ENCODE measurements at places on chromosomes 11 and 22.

DNA sequence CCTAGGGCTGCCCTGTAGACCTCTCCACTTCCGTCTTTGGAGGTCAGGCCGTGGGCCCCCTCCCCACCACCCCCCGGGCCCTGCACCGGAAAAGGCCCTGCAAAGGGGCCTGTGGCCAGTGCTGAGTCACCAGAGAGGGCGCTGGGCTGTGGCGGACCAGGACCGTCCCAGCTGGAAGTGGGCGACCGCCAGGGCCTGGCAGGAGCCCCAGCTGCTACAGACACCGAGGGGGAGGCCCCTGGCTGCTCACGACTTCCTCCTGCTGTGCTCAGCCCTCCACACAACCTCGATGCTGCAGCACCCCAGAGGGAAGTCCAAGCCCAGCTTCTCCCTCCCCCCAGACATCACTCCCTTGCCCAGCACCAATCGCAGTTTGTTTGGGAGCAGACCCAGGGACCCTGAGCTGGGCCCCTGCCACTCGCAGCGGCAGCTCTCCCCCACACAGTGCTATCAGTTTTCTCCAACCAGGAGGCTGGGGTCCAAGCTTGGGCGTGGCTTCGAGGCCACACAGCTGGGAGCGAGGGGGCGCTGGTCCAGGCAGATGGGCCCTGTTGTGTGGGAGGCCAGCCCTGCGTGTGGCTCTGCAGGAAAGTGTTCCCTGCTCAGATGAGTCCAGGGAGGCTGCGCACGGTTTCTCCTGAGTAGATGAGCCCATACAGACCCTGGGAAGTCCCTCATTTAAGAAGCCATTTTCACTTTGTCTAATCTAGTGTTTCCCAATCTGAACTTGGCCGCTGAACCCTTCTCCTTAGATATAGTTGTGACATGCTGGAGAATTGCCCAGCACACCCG, 5.6 kb upstream of the SH3BP1 start:
- DNase-seq: peak; percentile 71

GRCh38 chr11:42975180-42975529, 336.6 kb upstream of the API5 start:
- DNase-seq: no peak

DNA sequence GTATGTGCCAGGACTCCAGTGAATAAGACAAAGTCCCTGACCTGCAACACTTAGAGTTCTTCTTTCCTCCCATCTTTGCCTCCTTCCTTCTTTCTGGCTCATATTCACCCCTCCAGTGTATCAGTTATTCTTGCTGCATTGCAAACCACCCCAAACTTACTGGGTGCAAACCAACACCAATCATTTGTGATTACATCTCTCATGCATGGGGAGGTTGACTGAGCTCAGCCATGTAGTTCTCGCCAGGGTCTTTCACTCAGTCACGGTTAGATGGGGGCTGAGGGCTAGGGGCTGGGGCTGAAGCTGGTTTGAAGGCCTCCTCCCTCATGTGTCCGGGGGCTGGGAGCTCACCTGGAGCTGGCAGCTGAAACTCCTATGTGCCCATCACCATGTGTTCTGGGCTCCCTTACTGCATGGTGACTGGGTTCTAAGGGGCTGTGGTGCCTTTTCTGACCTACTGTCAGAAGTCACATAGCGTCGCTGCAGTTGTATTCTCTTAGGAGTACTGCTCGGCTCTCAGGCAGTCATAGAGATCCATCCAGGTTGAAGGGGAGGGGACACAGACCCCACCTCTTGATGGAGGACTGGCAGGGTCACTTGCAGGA, 35.0 kb upstream of the CACNG2 start:
- no peak for DNase-seq

GRCh38 chr11:54558919-54559318, 44.9 kb downstream of the OR4C46 start:
- peak; percentile 17 for DNase-seq

DNA sequence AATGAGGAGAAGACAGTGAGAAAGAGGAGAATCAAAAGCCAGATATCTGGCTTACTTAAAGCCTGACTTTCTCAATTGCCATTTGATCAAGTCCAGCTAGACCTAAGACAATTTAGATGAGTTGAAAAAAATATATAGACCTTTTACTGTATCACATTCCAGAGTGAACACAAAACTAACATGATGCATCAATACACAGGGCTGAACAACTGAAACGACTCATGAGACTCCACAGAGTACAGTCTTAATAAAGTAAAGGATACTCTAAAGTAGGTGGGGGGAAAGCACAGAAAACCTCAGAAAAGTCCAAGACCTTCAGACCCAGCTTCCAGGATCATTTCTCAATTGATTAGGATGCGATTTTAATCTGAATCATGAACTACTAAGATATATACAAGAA, 95.3 kb upstream of the OR9G4 start:
- no peak for DNase-seq

DNA sequence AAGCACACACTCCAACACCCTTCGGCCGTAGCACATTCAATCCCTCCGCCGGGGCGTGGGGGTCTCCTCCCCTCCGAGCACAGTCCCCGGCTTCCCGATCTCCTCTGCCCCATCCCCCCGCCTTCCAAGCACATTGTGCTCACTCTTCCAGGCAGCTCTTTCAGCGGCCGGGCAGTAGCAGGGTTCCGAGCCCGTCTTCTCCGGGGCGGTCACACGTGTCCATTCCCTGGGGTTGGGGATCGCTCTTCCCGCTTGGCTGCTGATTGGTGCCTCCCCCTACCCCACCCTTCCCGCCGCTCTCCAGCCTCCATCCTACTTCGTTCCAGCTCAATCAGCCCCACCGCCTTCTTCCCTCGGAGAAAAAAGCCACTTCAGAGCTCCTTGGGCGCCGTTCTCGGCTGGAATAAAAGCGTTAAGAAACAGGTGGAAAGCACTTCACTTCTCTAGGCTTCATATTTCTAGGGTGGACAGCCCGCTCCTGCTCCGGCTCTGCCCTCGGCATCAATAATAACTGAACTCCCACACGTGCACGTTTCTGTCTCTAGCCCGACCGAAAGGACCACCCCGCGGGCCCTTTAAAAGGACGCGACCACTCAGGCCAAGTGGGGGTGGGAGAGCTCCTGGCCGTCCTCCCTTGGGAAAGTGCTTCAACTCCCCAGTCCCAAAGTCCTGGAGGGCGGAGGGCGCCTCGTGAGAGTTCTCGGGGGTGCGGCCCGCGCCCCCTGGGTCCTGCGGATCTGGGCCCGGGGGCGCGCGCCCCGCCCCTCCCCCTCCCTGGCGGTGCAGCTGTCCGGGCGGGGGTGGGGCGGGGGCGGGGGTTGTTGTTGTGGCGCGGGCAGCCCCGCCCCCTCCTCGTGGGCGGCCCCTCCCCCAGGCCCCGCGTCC, 464 bp upstream of the CECR2 start:
- peak; percentile 7 for DNase-seq

- no peak for DNase-seq
Observed at GRCh38 chr11:2094354-2095197, 44.6 kb downstream of the IGF2 start.

DNA sequence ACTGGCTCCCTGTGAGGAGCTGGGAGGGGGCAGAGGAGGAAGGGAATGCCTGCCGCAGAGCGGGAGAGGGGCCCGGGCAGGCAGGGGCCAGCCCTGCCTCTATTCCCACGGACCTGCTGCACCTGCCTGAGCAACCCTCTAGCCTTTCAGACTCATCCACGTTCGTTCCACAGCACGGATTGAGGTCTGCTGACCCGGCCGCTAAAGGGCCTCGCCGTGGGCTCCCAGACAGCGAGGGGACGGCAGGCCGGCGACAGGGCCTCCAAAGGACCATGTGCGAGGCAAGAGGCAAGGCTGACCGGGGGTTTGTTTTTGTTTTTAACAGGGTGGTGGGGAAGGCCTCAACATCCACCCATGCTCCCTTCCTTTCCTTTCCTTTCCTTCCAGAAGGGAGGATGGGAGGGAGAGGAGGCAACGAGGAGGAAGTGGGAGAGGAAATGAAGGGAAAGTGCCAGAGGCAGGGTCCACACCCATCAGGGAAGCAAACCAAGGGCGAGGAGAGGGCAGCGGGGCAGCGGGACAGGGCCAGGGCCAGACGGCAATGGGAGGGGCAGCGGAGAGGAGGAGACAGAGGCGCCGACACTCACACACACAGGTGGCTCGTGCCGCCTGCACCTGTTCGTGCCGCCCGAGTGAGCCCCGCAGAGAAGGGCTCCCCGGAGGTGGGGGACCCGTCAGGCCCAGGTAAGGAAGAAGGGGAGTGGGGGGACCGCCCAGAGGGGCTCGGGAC, 7.5 kb downstream of the LRFN4 start:
- no peak for DNase-seq

GRCh38 chr22:25007444-25008106, 55.1 kb downstream of the KIAA1671 start:
- DNase-seq: peak; percentile 30

DNA sequence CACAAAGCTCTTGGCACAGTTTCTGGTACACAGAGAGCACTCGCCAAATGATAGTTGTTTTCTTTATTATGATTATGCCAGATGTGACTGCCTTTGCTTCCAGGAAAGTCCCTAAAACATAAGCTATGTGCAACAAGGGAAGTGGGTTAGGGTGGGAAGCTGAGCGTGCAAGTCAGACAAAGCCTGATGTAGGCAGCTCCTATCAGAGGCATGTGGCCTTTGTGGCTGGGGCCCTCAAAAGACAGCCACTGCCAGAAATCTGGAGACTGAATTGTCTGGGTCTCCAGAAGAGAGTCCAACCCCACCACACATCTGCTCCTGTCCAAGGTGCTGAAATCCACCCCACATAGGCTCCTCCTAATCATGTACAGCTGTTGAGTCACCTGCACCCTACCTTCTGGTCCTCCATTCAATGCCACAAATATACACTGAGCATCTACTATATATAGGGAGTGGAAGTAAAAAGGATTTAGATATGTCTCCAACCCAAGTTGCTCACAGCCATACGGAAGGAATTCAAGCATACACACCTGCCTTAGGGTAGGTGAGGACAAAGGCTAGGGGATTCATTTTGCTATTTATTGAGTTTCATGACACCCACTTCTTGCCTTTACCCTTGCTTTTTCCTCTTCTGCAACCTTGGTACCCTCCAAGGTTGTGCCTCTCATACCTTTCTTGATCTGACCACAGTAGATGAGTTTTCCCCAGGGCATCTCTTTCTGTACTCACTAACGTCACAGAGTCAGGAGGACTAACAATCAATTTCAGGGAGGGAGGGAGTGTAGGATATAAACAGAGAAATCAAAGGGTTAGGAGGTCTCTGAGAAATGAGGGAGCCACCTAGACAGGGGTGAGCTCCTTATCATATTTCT, 12.4 kb downstream of the SEC14L3 start:
- DNase-seq: peak; percentile 51

GRCh38 chr11:117605331-117605730, 191.7 kb downstream of the DSCAML1 start:
- DNase-seq: no peak

DNA sequence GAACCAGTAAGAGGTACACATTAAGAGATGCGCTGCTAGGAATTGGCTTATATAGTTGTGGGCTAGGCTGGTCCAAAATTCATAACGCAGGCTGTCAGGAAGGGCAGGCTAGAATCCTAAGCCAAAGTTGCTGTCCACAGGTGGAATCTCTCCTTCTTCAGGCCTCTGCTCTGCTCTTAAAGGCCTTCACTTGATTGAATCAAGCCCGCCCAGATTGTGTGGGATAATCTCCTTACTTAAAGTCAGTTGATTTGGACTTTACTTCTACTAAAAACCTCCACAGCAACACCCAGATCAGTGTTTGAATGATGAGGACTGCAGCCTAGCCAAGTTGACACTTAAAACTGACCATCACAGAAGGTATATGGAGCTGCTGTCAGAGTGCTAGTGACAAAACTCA, 68.8 kb downstream of the LRRC32 start:
- no peak for DNase-seq

DNA sequence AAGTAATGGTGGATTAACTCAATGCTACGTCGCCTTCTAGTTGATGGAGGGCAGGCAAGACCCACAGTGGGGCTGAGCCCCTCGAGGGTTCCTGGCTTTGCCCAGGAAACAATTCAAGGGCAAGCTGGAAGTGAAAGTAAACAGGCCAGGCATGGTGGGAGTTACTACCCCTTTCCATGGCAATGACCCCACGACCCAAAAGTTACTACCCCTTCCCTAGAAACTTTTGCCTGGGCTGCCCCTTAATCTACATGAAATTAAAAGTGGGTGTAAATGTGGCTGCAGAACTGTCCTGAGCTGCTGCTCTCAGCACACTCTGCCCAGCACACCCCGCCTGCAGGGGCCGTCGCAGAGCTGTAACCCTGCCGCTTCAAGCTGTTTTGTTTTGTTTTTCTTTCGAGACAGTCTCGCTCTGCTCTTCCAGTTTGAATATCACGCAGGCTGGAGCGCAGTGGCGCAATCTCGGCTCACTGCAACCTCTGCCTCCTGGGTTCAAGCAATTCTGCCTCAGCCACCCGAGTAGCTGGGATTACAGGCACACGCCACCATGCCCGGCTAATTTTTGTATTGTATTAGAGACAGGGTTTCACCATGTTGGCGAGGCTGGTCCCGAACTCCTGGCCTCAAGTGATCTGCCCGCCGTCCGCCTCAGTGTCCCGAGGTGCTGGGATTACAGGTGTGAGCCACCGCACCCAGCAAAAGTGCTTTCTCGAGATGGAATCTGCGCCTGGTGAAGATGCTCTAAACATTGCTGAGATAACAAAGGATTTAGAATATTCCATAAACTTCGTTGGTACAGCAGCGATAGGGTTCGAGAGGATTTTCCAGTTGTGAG, 5.9 kb upstream of the RNH1 start:
- no peak for DNase-seq

DNA sequence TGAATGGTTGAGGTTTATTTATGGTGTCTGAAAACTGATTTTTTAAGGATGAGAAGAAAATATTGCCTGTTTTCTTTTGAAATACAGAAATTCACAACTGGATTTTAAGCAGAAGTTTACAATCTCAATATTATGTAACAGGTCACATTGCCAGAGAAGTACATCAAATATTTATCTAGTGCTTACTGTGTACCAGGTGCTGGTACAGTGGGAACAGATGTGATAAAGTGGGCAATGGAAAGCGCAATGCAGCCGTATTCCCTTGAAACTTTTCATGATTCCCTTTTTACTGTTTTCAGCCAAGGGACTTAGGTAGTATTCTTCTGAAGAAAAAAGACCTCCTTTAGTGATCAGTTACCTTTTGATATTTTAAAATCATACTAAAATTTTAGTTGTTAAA, 49.6 kb downstream of the TTC17 start:
- DNase-seq: no peak

- DNase-seq: peak; percentile 13
Observed at GRCh38 chr11:18013790-18014507, 1.1 kb upstream of the SERGEF start.

DNA sequence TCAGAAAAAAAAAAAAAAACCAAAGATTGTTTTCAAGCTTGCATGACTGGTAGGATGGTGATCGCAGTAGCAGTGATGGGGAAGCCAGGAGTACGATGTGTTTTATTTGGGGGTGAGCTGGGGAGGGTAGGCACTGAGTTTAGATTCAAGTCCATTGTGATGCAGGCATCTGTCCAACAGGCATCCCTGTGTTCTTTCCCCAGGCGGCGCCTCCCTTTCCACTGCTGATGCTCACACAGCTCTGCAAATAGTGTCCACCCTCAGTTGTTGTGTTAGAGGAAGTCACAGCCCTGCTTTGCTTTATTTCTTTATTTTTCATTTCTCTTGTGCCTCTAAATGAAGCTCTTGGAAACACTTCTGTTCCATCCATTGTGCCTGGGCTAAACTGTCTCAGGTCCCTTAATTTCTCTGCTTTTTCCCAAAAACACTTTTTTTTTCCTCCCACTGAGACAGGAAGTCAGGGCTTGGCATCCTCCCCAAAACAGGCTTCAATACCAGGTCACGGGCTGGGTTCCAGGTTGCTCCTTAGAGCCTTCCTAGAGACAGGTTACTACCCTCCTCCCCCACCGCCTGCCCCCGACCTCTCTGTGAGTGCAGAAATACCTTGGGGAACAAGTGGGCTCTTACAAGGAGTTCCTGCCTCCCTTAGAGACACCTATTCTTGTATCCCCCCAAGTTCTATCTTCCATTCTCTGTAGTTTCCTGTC, 38.6 kb upstream of the HSPA8 start:
- no peak for DNase-seq
